AML-193 (cell line): ENCODE measurements at places on chromosomes 16 and 17.

DNA sequence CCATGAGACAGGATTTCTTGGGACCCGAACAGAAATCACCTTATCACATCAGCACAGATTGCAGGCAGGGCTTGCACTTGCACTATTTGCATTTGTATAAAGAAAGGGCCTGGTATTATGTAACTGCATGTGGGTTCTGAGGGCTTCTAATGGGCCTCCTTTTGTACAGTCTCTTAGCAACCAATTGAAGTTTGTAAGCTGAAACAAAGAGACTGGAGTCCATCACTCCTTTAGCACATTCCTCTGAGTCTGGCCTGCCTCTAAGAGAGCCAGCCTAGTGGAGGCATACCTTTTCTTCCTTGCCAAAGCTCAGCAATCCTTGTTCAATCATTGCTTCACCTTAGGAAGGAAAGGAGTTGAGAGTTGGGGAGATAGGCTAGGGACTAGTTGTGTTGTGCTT lies 387.1 kb downstream of the XYLT1 start:
- DNase-seq: no peak

- no peak for DNase-seq
These were observed 68.7 kb downstream of the TRIM37 start for GRCh38 chr17:59037960-59038359.

- no peak for DNase-seq
These were observed 31.5 kb upstream of the TMEM220 start for GRCh38 chr17:10761281-10761680.

GRCh38 chr16:58500430-58501241 lies 693 bp downstream of the NDRG4 start:
- no peak for DNase-seq

- peak; percentile 99 for DNase-seq
These were observed at the start of gene TMEM94 for GRCh38 chr17:75456417-75457046. Gene TMEM94, plus strand, starts transcription at chr17:75456635. Its CDS starts 15,271 bp downstream, at chr17:75471906.

- no peak for DNase-seq
These were observed 102.8 kb upstream of the PLCG2 start for GRCh38 chr16:81676066-81676882.

GRCh38 chr16:2486645-2487516 lies 12.0 kb downstream of the TBC1D24 start:
- DNase-seq: peak; percentile 73

DNA sequence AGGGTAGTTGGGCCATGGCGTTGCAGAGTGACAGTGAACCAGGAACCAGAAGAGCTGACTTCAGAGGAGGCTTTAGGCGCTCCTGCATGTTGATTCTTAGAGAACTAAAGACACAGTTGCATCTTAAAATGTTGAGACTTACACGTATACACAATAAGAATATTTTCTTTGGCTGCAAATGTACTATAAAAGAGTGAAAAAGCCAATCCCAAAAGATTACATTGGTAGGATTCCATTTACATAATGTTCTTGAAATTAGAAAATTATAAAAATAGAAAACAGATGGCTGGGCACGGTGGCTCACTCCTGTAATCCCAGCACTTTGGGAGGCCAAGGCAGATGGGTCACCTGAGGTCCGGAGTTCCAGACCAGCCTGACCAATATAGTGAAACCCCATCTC lies 738.8 kb downstream of the WWOX start:
- DNase-seq: no peak

- DNase-seq: no peak
These were observed 46.5 kb upstream of the CDRT4 start for GRCh38 chr17:15513856-15514459.

DNA sequence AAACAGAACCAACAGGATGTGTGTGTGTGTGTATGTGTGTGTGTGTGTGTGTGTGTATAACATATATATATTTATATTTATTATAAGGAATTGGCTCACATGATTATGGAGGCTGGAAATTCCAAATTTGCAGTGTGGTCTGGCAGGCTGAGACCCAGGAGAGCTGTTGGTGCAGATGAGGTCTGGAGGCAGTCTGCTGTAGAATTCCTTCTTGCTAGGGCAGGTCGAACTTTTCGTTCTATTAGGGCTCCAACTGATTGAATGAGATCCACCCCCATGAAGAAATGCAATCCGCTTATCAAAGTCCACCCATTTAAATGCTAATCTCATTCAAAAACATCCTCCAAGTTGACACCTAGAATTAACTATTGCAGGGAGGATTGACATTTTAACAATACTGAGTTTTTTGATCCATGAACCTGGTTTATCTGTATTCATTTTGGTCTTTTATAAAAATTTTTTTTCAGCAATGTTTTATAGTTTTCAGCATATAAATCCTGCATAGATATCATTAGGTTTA lies 85.0 kb downstream of the CYLD start:
- no peak for DNase-seq

DNA sequence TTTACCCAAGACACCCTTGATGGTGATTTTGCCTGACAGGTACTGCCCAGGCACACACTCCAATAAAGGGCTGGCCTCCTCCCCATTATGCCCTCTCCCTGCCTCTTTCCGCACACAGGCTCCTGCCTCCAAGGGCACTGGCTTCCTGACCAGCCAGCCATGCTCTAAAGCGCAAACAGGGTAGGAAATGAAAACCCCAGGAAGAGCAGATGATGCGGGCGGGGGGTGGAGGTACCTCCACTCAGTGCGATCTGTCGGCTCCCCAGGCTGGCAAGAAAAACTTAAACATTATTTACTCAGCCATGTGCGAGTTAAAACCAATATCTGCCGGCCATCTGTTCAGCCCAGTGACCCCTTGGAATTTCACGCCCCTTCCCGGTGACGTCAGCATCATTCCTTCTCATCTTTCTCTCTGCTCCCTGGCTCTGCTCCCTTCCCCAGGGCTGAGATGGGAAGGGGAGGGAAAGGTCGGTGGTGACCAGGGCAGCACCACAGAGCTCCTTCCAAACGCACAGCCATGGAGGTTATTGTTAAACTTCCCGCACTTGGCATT lies 262.5 kb downstream of the CBLN1 start:
- no peak for DNase-seq

- DNase-seq: no peak
These were observed 74.4 kb downstream of the NETO2 start for GRCh38 chr16:47069313-47069712.

DNA sequence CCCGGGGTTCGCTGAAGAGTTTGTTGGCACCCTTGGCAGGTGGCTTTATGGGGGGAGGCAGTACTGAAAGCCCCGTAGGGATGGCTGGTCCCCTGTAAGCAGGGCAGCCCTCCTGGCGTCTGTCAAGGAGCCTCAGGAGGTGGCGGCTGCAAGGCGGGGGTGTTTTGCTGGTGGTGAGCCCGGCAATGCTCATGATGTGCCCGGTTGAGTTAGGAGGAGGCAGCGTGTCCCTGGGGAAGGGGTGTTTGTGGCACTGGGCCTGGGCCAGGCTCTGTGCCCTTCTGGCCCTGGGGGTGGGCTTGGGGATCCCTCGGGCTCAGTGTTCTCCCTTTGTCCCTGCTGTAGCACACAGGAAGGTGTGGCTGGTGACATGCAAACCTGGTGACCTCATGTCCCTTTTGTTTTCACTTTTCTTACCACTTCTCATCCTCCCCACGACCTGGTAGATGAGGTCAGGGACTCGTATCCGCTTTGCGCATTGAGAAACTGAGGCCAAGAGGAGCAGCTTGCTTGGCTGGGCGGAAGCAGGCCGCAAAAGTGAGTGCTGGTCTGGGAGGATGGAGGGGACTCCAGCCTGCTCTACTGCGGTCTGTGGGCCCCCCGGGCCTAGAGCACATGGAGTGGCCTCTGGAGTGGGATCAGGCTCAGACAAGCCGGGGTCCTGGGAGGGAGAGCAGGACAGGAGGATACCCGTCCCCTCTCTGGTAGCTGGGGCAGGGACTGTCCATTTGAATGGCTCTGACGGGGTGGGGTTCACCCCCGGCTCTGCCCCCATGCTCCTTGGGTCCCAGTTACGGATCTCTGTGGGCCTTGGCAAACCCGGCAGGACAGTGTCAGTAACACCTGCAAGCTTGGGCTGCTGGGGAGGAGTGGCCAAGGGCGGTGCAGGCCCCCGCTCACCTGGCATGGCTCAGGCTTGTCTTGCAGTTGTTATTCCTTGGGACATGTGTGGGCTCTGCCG lies 2.2 kb downstream of the SNN start:
- no peak for DNase-seq

DNA sequence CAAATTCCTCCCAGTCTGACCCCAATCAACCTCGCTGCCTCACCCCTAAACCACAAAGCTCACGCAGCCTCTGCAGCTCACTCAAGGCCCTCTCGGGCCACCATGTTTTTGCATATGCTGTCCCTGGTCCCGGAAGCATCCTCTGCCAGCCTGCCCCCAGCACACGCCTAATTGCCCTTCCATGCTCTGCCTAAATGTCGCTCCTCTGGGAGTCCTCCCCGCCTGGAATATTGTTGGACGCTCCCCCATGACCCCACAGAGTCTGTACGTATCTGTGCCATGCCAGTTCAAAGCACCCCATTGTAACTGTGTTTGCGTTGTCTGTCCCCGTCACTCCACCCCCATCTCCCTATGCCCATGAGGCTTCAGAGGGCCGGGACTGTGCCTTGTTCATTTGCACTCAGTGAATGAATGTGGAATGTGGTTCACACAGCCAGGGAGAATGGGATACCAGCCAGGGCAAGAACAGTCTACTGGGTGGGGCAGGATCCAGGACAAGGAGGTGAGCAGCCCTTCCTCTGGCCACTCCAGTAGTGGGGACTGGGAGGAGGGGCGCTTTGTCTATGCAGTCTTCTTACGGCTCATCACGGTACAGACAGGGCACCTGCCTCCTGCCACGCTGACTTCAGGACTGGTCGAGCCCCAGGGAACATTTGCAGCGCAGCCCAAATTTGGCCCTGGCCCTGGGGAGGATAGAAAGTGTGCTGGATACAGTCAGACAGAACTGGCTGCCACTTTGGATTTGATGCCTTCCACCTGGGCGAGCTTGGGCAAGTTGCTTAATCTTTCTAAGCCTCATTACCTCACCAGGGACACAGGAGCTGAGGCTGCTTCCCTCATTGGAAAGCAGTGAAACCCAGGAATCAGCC lies 48.5 kb downstream of the NOS2 start:
- DNase-seq: no peak

GRCh38 chr16:30923554-30924075 lies at the start of gene FBXL19:
Gene FBXL19, plus strand, starts transcription at chr16:30923572. Its CDS starts 2,183 bp downstream, at chr16:30925755.
- no peak for DNase-seq

GRCh38 chr17:48246612-48247011 lies 139.0 kb downstream of the SNX11 start:
- DNase-seq: no peak

- no peak for DNase-seq
These were observed 57.6 kb downstream of the CDRT4 start for GRCh38 chr17:15409721-15410250.

DNA sequence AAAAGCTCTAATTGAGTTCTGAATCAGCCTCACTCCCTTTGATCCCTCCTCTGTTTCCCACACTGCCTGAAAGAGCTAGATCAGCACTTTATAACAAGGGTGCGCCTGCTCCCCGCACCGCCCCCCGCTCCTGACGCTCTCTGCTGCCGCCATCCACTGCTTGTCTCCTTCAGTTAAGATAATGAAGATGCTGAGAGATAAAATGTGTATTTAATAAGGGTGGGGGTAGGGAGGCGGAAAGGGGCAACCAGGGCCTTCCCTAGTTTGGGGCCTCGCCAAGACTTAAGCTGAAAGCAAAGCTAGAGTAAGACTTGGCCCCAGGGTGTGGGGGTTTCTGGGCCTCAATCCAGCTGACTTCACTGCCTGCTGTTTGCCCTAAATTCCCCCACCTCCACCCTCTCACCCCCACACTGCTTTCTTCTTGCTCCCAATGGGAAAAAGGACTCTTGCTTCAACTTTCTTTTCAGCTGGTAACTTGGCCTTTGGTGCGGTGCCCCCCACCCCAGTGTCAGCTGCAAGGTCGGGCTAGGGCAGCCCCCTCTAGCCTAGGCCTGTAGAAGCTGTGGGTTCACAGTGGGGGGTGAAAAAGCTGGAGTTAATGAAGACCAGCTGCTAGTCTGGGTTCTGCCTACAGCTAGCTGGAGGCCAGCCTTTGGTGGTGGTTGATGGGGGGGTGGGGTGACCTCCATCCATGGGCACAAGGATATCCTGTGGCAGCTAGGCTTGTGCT lies 1.8 kb upstream of the RARA start:
- no peak for DNase-seq

DNA sequence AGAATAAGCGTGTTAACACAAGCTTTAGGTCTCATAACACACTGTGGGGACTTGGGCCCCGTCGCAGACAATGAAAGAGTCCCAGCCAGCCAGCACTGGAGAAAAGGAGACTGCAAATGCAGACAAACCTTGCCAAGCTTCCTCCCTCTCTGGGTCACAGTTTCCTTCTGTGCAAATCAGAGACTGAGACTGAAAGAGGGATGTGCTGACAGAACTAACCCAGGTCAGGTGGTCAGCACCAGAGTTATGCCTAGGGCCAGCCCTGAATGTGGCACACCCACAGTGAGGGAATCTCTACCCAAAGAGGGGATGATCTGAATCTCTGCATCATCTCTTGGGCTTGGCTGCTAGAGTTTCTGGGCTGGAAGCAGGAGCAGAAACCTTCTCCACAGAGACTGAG lies 282.3 kb upstream of the CCL2 start:
- DNase-seq: no peak

GRCh38 chr16:12869698-12870427 lies 31.5 kb upstream of the SHISA9 start:
- no peak for DNase-seq

DNA sequence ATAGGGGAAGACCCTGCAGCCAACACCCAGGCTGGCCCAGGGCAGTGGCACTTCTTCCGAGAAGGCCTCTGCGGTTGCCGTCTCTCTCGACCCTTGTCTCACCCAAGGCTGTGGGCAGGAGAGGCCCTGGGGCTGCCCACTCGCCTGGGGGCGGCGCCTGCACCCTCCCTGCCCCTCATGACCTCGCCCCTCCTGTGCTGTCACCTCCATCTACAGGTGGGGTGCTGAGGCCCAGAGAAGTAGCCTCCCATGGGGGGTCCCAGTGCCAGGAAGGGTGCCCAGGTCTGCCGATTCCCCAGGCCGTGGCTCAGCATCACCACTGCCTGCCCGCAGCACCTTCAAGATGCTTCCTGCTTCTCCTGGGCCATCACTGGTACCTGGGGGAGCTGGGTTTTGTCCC lies 992 bp downstream of the NLRC3 start:
- no peak for DNase-seq

DNA sequence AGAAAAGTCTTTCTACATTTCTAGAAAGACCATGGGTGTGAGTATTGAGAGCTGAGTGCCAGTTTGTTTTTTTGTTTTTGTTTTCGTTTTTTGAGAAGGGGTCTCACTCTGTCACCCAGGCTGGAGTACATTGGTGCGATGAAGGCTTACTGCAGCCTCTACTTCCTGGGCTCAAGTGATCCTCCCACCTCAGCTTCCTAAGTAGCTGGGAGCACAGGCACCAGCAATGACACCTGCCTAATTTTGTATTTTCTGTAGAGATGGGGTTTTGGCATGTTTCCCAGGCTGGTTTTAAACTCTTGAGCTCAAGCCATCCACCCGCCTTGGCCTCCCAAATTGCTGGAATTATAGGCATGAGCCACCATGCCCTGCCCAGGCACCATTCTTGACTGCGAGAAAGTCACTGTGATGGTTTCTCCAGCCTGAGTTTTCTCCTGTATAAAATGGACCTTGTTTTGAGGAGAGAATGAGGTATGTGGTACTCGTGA lies 673.8 kb downstream of the MAF start:
- no peak for DNase-seq
